ENCODE measurements at places on chromosomes 6 and 20. TPM values are rescaled to one million over a fixed set of nuclear protein-coding genes. Genes with fewer than 3 reads are reported as not detected.

The OVOL2 gene
- total RNA-seq = not detected

The GSTA3 gene
- total RNA-seq = not detected

The TRDN gene
- 0.17 TPM for total RNA-seq

DNA sequence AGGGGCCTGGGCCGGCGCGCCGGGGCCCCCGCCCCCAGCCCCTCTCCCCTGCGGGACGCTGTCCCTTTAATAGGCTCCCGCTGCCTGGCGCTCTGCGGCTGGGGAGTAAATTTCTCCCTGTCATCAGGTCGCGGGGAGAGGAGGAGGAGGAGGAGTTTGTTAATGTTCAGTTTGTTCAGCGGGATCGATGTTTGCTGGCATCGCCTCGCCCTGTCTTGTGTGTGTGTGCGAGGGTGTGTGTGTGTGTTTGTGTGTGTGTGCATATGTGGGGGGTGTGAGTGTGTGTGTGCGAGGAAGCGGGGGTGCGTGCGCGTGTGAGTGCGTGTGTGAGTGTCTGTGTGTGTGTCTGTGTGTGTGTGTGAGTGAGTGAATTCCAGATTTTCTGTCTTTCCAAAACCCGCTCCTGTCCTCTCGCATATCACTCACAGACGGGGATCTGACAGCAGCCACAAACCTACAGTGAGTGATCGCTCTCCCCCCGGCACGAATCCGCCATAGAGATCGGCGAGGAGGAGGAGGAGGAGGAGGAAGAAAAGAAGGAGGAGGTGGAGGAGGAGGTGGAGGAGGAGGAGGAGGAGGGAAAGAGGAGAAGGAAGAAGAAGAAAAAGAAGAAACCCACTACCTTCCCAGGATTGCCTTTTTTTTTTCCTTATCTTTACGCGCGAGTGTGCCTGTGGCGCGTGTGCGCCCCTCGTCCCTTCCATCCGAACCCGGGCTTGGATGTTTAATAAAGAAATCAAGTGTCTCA is at the start of gene TSHZ2:
Gene TSHZ2 (plus strand): TSS at position 169 of the 748 bp plus-strand sequence. CDS start 936 bp downstream, outside the sequence.
- peak; percentile 30 for DNase-seq

GRCh38 chr6:118755941-118756646 is 104.7 kb upstream of the CEP85L start:
- no peak for DNase-seq

The SAMD3 gene
- total RNA-seq = 0.07 TPM

DNA sequence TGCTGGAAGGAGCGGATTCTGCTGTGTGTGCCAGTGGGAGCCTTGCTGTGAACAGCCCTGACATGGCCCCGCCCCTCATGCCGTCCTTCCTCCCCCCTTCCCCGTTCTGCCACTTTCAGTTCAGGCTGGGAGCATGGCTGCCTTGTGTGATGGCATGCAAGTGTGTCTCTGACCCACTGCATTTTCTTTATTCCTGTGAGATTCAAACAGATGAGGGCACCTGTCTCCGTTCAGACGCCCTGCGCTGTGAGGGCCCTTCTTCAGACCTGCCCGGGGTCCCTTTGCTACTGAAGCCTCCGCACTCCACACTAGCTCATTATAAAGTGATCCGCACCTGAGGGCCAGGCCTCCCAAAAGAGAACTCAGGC is 88.3 kb downstream of the TAF4 start:
- DNase-seq = no peak

The RAET1E gene
- 1.0 TPM for total RNA-seq

The STX11 gene
- 0.88 TPM for total RNA-seq

DNA sequence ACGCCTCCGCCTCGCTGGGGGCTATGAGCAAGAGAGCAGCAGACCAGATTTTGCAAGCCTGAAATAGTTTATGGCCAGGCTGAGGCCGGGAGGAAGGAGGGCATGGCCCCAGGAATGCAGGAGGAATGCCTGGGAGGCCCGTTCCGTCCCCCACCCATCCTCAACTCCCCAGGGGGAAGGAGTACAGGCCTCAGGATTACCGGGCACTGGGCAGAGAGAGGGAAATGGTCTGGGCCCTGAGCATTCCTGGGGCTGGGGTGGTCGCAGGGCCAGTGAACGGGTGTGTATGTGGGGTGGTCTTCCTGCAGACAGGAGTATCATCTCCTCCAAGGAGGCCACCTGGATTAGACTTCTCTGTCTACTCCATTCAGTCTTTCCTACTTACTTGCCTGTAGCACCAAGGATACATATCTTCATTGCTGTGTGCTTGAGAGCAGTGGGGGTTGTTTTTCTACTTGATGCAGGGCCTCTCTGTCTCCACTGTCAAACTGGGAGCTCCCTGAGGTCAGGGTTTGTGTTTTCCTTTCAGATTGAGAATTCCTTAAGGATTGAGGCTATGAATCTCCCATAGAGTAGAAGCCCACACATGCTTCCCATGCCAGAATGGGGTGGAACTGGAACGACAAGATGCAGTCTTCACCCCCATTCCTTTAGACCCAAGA is 81.3 kb downstream of the VEGFA start:
- DNase-seq = peak; percentile 69

GRCh38 chr6:42229506-42230119 is 12.0 kb upstream of the MRPS10 start:
- DNase-seq = no peak

The PERP gene
- 71.5 TPM for total RNA-seq

- peak; percentile 97 for DNase-seq
Observed at GRCh38 chr20:63698739-63699465, 2.5 kb downstream of the TNFRSF6B start.

- no peak for DNase-seq
Observed at GRCh38 chr6:28224131-28225055, 682 bp upstream of the ZSCAN9 start.

- DNase-seq = no peak
Observed at GRCh38 chr6:158268361-158269147, 43.7 kb upstream of the TULP4 start.

DNA sequence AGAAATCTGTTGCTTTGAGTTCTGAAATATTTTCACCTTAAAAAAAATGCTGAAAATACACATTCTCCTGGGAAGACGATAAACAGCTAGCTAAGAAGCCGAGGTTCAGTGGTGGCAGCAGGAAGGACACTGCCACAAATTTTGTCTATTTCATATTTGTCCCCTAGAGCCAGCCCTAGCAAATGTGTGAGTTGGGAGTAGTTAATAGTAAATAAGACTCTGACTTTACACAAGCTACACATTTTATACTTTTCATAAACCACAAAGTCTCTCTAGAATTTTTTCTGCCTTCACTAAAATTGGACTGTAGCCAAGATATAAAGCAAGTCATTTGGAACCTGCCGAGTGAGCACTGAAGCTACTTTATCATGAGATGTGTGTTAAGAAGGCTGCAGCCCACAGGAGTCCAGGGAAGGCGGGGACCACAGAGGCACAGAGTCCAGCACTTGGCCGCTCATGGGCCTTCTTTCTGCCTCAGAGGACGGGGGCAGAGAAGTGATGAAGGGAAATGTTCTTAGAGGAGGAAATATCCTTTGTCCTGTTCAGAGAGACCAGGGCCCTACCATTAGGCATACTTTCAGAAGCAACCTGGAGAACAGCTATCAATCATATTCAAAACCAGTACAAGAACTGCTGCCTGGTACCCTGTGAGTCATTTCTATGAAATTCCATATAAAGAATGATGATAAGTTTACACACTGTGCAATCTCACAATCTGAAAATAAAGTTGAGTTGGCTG is 241.7 kb upstream of the TAB2 start:
- DNase-seq = peak; percentile 21

The MRPS10 gene
- total RNA-seq = 93.5 TPM

The ZBTB2 gene
- 14.0 TPM for total RNA-seq

The TAAR8 gene
- not detected for total RNA-seq

The BHLHE23 gene
- not detected for total RNA-seq

DNA sequence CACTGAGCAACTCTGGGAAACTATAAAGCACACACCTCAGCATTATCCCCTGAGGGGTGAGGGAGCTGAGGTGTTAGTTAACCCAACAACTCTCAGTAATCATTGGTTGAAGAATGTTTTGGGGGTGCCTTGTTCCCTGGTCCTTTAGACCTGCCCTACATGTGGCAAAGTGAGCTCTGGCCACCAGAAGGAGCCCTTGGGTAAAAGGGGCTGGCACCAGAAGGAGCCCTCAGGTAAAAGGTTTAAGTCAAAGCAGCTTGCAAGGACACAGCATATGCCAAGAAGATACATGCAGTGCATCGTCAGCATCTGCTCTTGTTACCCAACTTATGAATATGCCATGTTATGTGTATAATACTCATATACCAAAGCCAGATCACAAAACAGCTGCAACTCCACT is 1081.7 kb downstream of the KIF16B start:
- DNase-seq = no peak

- no peak for DNase-seq
Observed at GRCh38 chr6:90860822-90861601, 274.1 kb upstream of the MAP3K7 start.

The GPSM3 gene
- total RNA-seq = 3.1 TPM

GRCh38 chr6:135014353-135014832 is 40.2 kb downstream of the HBS1L start:
- DNase-seq = no peak

- DNase-seq = no peak
Observed at GRCh38 chr6:111487661-111488060, 4.6 kb upstream of the REV3L start.

GRCh38 chr6:8814440-8815000 is 379.2 kb upstream of the SLC35B3 start:
- no peak for DNase-seq

The DNMT3B gene
- total RNA-seq = 6.2 TPM

DNA sequence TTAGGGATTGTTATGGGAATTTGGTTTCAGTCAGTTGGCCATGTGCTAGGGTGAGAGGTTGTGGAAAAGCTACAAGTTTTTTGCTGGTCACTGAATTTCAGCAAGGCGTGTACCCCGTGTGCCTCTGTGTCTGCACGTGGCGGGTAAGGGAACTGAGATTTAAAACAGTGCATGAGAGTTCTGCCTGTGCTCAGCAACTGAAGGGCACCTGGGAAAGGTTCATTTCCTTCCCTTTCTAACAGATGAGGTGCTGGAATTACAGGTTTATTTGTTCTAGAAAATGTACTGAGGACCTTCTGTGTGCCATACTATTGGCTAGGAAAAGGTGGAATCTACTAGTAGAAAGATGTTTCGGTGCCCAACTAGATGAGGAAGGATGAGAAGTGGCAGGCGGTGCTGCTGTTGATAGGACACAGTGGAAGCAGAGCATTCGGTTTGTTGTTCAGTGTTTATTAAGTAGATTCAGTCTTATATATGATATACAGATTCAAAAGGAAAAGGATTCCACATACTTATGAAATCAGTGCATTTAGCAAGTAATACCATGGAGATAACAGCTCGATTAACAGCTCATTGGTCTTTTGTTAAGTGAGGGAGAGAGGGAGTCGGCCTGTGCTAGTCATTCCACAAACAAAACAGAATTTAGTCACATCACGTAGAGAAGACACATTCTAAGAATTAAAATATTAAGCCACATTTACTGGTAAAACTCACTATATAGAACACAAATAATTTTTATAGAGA is 84.7 kb downstream of the ASXL1 start:
- no peak for DNase-seq

GRCh38 chr6:168125429-168126001 is 46.5 kb upstream of the FRMD1 start:
- DNase-seq = no peak

GRCh38 chr6:21157186-21157929 is 436.2 kb upstream of the SOX4 start:
- no peak for DNase-seq

The ELOVL4 gene
- total RNA-seq = 2.4 TPM

The RANBP9 gene
- 24.6 TPM for total RNA-seq

DNA sequence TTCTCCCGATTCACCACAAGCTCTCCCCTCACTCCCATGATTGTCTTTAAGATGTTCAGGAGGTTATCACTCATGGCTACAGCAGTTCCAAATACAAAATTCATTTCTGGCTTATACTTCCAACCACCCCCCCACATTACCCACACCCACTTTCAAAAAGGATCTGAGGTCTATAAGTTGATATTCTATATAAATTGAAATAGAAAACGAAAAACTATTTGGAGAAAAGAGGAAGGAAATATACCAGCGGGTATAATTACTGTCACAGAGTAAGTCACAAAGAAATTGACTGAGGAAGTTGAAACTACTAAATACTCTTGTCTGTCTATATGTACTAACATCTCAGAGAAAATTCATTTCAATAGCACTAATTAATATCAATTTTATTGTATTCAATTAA is 112.7 kb upstream of the TNFAIP3 start:
- no peak for DNase-seq

DNA sequence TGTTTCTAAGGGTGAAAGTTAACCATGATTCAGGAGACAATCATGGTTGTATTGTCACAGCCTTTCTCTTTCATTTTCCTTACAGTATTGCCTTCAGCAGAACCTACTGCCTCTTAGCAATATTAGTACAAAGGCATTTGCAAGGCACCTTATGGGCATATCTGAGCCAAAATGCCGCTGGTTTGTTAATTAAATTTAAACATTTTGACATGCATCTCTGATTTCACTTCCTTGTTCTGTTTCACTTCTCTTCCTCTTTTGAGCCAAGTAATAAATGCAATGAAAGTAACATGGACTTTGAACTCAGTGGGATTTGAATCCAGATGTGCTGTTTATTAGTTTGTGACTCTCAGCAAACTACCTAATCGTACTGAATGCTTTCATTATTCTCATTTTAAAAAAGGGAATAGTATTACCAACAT is 467.4 kb upstream of the CITED2 start:
- DNase-seq = no peak

- DNase-seq = peak; percentile 14
Observed at GRCh38 chr6:125753218-125753936, 3.9 kb downstream of the HEY2 start.

DNA sequence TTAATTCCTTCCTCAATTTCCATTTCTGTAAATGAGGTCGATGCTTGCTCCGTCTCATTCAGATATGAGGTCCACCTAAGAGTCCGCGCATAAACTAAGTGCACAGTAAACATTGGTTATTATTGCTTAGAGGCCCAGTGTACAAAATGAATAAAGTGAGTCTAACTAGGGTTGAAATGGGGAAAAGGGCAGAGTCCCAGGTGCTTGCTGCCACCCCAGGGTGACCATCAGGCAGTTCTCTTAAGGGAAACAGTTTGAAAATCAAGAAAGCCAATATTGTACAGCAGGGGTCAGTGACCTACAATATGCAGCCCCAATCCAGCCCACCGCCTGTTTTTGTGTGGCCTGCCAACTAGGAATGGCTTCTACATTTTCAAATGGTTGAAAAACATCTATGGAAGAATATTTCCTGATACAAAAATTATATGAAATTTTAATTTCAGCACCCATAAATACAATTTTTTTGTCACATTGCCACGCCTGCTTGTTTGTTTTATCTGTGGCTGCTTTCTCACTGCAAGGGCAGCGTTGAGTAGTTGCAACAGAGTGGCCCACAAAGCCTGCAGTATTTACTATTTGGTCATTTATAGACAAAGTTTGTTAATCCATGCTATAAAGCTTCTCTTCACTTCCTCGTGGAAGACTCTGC is 43.3 kb downstream of the SLC13A3 start:
- DNase-seq = no peak

DNA sequence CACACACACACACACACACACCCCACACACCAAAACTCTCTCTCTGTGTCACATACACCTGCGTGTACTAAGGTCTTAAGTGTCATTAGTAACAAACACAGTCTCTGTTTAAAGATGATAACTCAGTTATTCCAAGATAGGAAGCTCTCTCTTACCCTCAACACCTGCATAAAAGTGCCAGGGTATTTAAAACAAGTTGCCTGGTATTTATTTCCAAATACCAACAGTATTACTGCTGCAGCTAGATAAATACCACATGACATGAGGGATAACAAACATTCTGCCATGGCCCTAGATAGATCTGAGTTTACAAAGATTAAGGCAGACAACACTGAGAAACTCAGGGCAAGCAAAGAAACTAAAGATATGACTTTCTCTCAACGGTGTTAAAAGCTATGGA is 118.5 kb downstream of the SIM1 start:
- DNase-seq = peak; percentile 52
